ENCODE measurements at places on chromosomes 7 and 10.

GRCh38 chr10:51658000-51658399, 41.4 kb downstream of the CSTF2T start:
- no peak for DNase-seq

DNA sequence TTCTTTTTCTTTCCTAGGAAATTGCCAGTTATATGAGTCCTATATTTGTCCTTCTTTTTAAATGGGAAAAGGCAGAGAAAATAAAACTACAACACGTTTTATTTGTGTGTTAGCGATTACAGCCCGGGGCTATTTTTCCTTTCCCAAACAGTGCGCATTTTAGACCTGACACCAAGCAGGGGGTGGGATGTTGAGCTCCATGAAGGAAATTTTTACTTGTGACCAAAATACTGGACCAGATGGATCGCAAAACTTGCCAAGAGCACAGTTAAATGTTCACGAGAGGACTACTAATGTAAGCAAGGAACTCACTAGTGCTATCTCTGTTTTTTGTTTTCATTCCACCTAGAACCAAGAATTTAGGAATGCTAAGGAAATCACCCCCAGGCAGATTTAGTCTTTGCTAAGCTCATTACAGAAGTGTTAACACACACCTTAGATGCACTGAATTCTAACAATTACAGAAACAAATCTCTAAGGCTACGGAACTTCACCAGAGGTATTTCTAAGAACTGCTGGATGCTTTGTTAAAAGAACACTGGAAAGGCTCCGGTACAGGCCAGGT, 114.8 kb downstream of the JAZF1 start:
- DNase-seq: no peak

DNA sequence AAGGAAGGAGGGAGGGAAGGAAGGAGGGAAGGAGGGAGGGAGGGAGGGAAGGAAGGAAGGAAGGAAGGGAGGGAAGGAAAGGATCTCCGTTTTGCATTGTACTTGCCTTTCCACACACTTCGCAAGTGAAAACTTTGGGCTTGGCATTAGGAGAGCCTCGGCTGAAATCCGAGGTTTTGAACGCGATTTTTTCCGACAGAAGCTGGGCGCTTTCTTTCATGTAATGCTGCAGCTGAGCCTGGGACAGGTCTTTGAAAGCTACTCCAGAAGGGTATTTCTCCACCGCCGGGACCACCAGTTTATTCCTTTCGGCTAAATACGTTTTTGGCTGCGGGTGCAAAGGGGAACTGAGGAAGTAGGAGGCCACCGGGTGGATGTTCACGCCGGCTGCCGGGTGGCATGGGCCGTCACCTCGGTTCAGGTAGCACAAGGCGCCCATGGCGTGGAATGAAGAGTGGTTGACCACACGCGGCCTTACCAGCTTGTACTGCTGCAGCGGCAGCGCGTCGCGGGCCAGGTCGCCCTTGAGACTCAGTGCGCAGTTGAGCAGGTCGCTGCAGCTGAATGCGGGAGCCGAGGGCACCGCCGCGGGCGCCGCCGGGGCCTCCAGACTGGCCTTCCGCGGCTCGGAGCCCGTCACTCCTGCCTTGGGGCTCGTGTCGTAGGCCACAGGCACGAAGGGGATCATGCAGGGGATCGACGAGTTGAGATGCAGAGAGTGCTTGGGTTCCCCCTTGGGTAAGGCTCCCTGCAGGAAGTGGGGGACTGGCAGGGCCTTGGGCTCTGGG, 825 bp downstream of the FEZF1 start:
- no peak for DNase-seq

- DNase-seq: no peak
Observed at GRCh38 chr10:70698211-70698610, 25.9 kb downstream of the ADAMTS14 start.

DNA sequence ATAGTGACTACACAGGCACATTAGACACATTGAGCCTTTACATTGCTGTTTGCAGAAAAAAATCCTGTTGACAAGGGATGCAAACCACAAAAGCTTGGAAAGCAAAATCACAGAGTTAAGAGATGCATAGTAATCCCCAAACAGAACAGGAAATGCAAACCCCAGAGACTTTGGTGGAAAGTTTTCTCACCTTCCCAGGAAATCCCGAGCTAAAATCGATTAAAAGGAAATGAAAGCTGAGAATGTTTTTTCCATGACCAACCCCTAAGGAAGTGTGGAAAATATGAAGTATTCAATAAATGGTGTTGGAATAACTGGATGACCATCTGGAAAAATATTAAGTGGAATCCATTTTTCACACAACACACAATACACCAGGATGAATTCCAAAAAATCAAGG, 598.7 kb downstream of the GRID1 start:
- DNase-seq: no peak

DNA sequence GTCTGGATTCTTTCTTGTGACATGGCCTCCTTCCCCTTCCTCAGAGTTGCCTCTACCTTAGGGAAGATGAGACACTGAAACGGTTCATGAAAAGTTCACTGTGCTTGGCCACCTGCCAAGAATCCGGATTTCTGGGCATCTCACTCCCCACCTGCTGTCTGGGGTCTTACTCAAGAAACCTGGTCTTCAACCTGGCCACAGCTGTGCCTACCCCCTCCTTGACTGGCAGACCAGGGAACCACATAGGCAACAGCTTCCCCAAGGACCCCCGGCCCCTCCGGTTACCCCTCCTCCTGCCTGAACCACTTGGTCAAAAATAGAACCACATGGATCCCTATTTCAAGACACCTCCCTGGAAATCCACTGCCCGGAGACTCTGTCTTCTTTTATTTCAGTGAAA, 58.7 kb upstream of the NANOS1 start:
- DNase-seq: no peak

DNA sequence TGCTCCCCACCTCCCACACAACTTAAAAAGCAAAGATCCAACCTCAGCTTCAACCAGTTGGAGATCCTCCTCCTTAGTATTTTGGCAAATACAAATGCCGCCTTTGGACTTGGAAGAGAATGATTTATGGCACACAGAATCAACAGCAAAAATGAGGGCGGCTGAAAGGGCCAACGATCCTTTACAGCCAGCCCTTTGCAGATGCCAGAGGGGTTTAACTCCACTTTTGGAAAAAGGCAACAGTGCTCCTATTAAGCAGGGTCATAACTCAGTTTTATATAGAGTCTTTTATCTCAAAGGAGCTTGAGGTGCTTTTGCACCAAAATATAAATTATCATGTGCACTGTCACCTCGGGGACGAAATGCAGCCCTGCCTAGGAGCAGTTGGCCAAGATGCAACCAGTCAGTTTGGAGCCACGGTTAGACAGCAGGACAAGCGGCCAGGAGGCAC, 56.7 kb upstream of the JCAD start:
- no peak for DNase-seq

DNA sequence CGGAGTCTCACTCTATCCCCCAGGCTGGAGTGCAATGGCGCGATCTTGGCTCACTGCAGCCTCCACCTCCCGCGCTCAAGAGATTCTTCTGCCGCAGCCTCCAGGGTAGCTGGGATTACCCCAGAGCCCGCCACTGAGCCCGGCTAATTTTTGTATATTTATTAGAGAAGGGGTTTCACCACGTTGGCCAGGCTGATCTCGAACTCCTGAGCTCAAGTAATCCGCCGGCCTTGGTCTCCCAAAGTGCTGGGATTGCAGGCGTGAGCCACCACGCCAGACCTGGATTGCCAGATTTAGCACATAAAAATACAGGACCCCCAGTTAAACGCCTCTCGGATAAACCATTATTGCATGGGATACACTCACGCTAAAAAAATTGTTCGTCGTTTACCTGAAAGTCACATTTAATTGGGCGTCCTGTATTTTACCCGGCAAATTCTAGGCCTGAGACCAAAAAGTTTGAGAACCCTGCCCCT, 375 bp upstream of the GATAD1 start:
- no peak for DNase-seq

DNA sequence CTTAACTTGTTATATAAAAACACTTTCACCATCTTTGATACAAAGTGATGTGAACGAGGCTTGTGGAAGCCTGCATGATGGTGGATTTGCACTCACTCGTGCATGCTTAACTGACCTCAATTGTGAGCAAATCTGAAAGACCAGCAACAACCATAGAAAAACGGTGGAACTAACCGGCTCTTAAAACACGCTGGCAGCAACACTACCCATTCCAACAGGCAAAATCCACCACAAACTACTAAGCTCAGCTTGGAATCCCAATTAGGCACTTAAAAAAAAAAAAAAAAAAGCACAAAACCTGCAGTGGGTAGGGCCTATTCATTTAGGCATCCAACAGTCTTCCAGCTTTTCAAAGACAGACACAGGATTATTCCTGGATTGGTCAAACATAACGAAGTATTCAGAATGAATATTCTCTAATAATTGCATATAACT, 1.8 kb downstream of the GDI2 start:
- no peak for DNase-seq

DNA sequence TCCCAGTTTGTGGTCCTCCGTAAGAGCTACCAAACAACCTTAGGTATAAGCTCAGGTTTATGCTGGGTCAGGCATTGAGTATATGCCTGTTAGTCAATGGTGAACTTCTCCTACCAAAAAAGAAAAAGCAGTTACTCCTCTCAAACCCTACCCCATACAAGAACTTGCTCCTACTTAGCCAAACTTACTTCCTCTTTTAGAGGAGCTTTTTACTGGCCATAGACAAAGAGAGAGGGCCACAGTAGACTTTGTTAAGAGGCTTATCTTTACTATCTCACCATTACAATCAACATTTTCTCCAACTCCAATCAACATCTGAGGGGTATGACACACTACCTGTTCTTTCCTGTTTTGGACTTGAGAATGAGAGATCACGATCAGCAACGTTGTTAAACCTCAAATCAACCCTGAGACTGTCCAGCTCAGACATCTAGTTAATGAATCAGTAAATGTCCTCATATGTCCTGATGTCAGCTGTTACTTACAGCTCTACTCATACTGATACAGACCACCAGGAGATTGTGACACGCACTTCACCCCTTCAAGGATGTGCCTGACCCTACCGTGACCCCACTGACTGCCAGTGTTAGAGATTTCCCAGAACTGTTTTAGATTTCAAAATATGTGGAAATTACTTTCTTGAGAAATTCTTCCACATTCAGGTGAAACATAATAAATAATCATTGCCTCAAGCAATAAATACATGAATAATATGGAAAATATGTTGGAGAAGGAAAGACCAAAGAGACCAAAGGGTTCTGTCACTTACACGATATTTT, 18.4 kb upstream of the CCDC71L start:
- DNase-seq: no peak

- no peak for DNase-seq
Observed at GRCh38 chr10:69874449-69874848, 72.7 kb downstream of the COL13A1 start.

- no peak for DNase-seq
Observed at GRCh38 chr10:61895898-61896600, 5.5 kb upstream of the ARID5B start.

DNA sequence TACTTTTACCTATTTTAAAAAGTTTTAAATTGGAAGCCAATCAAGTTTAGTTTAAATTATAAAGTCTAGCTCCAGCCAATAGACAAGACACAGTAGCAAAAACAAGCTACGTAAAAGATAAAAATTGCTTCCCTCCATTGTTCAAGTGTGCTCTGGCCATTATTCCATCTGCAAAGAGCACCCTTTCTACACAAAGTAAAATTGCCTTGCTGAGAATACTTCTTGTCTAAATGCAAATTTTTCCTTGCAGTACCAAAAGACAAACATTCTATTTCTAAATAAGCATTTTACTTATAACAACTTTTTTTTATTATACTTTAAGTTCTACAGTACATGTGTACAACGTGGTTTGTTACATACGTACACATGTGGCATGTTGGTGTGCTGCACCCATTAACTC, 75.9 kb upstream of the ZNF746 start:
- DNase-seq: no peak

- DNase-seq: no peak
Observed at GRCh38 chr10:62442894-62443669, 68.9 kb downstream of the ZNF365 start.

GRCh38 chr10:96830511-96831199, 1.4 kb upstream of the LCOR start:
- peak; percentile 78 for DNase-seq

GRCh38 chr7:512146-512510, 7.5 kb downstream of the PDGFA start:
- no peak for DNase-seq

GRCh38 chr10:59839576-59839975, 66.8 kb downstream of the CCDC6 start:
- no peak for DNase-seq

GRCh38 chr10:116286626-116287200, 13.7 kb upstream of the GFRA1 start:
- no peak for DNase-seq

GRCh38 chr7:780516-780915, 51.8 kb upstream of the SUN1 start:
- no peak for DNase-seq

- no peak for DNase-seq
Observed at GRCh38 chr7:115363916-115364315, 442.0 kb downstream of the MDFIC start.

DNA sequence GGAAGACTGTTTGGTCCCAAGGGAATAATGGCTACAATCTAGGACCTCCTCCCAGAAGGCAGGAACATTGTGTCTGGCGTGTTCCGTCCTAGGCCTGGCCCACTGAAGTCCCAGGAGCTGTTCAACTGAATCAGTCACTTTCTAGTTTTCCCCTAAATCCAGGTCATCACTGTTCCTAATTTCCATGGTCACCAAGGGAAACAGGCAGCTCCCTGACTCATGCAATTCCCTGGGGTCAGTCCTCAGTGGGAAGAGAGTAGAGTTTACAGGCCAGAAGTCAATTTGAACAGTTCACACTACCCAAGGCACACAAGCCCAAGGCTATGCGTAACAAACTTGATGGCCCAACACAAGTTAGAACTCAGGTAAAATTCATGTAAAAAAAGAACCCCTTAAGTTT, 44.0 kb downstream of the CREB3L2 start:
- no peak for DNase-seq

DNA sequence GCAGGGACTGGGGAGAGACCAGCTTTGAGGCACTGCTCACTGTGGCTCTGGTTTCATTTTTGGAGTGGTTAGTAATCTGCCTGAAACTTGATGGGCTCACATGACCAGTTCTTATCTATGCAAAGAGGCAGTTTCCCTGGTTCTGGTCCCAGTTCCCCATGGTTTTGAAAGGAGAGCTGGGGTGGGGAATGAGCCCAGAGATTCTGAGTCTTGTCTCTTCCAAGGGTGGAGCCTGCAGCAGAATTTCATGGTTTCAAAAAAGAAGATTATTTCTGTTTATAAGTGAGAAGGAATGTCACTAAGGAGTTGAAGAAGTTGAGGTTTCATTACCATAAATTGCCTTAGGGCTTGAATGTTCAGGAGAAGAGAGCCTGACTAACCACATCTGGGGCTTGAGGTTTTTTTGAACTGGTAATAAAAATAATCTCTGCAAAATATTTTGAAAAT, 190.2 kb upstream of the HABP2 start:
- no peak for DNase-seq

GRCh38 chr7:27122077-27122910, 8.3 kb downstream of the HOXA4 start:
- no peak for DNase-seq

Measured in stimulated activated CD4-positive, alpha-beta T cell treated with anti-CD3 and anti-CD28 coated beads, Interleukin-2, amount 100 ng/mL, for 24 hours (primary cell).